ENCODE measurements at places on chromosomes 5 and 9.
A peak's percentile ranks its signal among the peaks of the same experiment; 100 is the strongest.

DNA sequence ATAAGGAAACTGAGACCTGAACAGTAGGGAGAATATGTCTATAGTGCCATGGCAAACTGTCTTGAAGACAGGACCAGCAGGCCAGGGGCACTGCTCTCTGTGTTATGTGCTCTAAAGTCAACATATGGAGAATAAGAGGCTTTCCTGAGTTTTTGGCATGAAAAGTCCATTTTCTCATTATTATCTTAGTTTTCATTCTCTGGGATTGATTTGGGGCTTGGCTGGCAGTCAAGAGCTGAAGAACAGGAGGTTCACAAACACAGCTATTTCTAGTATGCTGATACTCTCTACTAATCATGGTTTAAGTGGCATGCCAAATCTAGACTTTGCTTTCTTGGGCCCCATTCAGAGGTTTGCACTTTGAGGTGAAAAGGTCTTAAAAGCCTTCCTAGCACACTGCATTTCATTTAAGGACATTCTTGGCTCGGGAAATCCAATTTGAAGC, 404.4 kb downstream of the ZNF608 start:
- DNase-seq: peak; percentile 67

DNA sequence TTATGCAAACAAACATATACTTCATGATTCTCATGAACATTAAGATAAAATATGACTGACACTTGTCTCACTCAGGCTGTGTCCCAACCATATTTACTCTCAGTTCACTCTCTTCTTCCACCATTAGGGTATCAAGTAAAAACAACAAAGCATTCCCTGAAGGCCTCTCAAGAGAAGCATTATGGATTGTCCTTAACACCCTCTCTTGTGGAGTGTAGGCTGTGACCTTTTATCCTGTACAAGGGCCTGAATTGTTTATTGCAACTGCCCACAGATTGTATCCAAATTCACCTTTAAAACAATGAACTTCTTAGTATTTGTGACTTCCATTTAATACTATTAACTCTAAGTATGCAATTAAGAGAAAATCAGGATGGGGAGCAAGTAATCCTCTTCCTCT, 78.1 kb downstream of the RICTOR start:
- DNase-seq: no peak

DNA sequence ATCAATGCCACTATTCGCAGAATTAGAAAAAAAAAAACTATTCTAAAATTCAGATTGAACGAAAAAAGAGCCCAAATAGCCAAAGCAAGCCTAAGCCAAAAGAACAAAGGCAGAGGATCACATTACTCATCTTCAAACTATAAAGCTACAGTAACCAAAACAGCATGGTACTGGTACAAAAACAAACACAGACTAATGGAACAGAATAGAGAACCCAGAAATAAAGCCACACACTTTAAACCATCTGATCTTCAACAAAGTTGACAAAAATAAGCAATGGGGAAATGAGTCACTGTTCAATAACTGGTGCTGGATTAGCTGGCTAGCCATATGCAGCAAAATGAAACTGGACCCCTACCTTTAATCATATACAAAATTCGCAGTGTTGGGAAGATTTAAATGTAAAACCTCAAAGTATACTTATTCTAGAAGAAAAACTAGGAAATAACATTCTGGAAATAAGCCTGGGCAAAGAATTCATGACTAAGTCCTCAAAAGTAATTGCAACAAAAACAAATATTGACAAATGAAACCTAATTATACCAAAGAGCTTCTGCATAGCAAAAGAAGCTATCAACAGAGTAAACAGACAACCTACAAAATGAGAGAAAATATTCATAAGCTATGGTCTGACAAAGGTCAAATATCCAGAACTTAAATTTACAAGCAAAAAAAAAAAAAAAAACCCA, 153.7 kb downstream of the NDUFS4 start:
- no peak for DNase-seq

- DNase-seq: no peak
Measured at GRCh38 chr5:21424907-21425306, 1428.2 kb downstream of the CDH12 start.

DNA sequence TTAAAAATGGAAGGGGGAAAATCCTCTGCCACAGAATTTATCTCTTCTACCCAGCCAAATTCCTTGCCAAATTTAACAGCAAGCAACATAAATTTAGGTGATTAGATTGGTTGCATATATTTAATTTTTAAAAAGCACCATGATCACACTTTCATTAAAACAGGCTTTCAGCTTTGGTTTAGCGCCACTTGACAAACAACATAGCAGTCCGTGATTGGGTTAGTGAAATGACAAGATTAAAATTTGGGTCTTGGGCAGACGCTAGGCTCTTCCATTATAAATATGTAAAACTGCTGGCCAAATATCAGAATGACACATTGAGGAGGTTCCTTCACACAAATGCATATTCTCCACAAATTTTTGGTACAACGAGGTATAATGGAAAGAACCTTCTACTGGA, 58.2 kb upstream of the CER1 start:
- no peak for DNase-seq

DNA sequence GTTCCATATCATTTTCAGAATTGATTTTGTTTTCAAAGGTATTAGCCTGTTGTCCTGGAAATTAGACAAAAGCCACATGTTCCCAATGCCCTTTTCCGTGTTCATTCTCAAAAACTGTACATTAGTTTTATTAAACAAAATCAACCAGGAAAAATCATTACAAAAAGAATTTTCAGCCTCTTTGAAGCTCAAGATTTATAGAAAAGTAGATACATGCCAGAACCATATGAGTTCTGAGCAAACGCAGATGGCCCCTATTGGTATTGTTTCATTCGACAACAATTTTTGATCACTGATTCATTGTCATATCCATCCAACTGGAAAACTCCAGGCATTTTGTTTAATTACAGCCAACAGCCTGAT, 148.5 kb upstream of the GRAMD2B start:
- DNase-seq: no peak

- DNase-seq: no peak
Measured at GRCh38 chr9:70043285-70043684, 363 bp upstream of the MAMDC2 start.

- DNase-seq: peak; percentile 60
Measured at GRCh38 chr5:23631302-23632045, 124.1 kb downstream of the PRDM9 start.

- DNase-seq: no peak
Measured at GRCh38 chr5:98637557-98637956, 135.9 kb upstream of the RGMB start.

DNA sequence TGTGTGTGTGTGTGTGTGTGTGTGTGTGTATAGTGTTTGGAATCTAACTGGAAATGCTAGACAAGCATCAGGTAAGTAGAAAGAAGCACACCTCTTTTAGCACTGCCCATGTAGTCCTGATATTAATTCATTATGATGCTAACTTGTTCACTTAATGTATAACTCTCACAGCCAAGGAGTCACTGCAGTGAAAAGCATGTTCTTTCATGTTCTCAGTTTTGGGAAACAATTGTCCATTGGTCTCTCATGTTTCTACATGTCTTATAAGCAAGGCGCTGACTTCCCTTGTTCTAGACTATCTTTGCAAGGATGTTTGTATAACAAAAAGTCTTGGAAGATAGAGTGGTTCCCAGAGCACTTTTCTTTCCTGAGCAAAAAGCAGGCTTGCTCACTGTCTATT, 148.8 kb upstream of the TNPO1 start:
- DNase-seq: no peak

- DNase-seq: peak; percentile 91
Measured at GRCh38 chr5:2751592-2752021, at the start of gene IRX2. TSS of gene IRX2 (minus strand) at chr5:2751677. CDS start at chr5:2751413, 264 bp downstream.
